Stimulated activated CD4-positive, alpha-beta T cell treated with anti-CD3 and anti-CD28 coated beads, Interleukin-4, amount 100 ng/mL, for 48 hours (primary cell): ENCODE measurements at places on chromosomes 5 and 9.

DNA sequence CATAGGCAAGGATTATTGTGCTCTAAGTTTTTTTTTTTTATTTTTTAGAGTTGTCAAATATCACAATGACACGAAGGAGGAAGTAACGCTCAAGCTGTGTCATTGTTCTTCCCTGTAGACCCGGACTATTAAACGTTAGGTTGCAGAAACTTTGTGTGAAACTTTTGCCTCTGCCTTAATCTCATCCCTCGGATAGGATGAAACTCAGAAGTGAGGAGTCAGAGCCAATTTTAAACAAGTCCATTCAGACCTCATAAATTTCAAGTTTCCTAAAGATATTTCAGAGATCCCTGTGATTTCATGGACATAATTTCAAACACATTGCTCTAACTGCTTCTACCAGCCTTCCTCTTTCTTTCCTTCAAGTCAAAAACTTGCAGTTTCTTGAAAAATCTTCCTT, 98.7 kb upstream of the C6 start:
- DNase-seq: no peak

DNA sequence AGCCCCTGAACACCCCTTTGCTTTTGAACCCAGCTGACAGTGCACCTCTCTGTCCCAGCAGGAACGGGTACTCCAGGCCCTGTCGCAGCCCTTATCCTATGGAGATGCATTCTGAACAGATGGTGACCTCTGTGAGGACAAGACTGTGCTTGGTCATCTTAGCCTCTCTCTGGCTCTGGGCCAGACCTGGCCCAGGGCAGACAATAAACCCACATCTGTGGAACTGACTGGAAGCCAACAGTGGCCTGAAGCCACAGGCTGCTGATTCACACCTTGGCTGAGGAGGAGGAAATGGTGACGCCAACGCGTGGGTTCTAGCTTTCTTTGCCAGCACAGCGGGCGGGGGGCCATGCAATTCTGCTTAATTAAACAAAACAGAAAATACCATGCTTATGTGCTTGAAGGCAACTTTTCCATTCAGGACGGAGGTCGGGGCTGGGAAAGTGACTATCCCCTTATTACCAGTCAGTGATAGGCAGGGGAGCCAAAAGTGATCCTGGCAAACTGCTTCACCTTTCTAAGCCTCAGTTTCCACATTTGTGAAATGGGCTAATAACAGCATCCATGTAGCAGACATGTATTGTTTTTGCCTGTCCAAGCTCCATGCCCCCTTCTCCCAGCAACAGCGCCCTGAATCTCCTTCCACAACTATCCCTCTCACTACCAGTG, 10.8 kb downstream of the SH3PXD2B start:
- peak; percentile 63 for DNase-seq

DNA sequence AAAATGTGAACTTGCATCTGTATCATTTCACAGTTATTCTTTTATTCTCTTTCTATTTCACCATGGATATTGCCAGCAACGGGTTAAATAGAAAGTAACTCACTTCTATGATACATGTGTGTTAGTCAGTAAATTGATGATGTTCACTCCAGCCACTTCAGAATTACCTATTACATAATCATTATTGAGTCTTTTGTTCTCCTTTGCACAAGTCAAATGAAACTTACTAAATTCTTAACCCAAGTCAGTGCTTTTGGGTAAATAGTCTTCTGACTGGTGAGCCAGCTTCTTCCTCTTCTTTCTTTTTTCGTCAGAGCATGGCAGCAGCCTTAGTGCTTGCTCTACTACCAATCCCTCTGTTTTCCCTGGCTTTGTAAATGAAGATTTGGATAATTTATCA, 344.3 kb downstream of the RAB3C start:
- no peak for DNase-seq

GRCh38 chr9:750249-750967, 91.1 kb upstream of the DMRT1 start:
- no peak for DNase-seq

GRCh38 chr9:88954066-88954465, 37.2 kb upstream of the S1PR3 start:
- DNase-seq: no peak

DNA sequence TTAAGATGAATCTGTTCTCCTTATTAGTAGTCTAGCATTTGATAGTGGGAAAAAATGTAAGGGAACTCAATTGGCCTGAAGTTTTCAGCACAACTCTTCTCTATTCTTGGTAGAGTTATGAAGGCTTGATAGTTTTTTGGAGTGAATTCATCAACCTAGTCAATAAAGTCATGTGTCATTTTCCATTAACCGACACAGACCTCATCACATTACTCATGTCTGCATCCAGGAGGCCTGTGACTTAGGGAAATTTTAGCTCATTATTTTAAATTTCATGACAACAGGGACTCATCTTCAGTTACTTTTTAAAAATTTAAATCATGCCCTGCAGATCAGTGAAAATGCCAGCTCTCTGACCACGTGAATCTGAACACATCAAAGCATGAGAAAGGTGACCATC, 63.3 kb downstream of the ADAMTS16 start:
- no peak for DNase-seq

- no peak for DNase-seq
Observed at GRCh38 chr9:126504977-126505455, 108.7 kb upstream of the LMX1B start.

DNA sequence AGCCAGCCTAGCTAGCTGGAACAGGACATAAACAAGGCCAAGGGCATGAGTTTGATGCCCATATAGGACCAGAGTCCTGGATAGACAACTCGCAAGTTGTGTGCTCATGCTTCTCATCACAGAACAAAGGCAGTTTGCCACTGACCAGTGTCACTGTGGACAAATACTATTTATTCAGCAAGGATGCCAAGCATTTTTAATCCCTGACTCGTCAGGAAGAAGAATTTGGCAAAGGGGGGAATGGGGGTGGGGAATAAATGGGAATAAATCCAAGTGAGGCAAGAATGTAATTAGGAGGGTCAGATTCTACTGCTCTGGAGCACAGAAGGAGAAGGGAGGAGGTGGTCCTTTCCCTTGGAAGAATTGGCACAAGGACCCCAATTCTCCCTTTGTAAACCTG, 46.8 kb upstream of the ANKRD55 start:
- no peak for DNase-seq

DNA sequence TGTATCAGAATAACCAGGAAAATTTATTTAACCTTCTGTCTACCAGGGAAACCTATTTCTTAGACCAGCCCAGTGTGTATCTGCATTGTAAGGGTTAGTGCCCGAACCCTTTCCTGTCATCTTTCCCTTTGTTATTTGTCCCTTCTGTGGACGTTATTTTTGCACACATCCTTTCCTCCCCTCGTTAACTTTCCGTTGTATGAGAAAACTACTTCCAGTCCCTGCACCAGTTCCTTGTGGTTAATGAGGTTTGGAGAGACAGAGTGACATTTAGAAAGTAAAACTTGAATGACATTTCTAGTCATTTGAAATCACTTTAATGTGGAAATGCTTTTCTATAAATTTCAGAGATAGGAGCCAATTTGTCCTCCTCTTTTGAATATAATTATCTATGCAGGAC, 4.3 kb upstream of the IFNB1 start:
- no peak for DNase-seq

GRCh38 chr5:154842689-154843530, 7.5 kb downstream of the FAXDC2 start:
- no peak for DNase-seq
